ENCODE measurements at places on chromosomes 11 and 22. TPM values are rescaled to one million over a fixed set of nuclear protein-coding genes. Genes with fewer than 3 reads are reported as not detected.

OR8H2 gene
- not detected for total RNA-seq

PANX3 gene
- 0.41 TPM for total RNA-seq

ZNF280A gene
- not detected for total RNA-seq

C22orf31 gene
- total RNA-seq: not detected

RAPSN gene
- not detected for total RNA-seq

DNA sequence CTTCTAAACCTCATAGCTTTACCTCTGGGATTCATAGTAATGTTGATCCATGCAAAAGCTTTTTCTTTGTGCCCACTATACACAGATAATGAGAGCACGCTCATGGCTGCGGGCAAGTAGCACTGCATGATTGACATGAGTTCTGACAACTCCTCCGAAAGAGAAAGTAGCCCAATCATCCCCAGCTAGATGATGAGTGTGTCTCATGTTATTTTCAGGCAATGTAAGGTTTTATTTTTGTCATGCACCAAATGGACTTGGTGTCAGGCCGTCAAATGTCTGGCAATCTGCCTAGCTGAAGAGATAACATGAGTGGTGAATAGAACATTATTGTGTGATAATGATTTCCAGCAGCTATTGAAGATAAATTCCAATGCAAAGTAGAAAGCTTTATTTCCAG, 662.6 kb downstream of the NTM start:
- no peak for DNase-seq

DNA sequence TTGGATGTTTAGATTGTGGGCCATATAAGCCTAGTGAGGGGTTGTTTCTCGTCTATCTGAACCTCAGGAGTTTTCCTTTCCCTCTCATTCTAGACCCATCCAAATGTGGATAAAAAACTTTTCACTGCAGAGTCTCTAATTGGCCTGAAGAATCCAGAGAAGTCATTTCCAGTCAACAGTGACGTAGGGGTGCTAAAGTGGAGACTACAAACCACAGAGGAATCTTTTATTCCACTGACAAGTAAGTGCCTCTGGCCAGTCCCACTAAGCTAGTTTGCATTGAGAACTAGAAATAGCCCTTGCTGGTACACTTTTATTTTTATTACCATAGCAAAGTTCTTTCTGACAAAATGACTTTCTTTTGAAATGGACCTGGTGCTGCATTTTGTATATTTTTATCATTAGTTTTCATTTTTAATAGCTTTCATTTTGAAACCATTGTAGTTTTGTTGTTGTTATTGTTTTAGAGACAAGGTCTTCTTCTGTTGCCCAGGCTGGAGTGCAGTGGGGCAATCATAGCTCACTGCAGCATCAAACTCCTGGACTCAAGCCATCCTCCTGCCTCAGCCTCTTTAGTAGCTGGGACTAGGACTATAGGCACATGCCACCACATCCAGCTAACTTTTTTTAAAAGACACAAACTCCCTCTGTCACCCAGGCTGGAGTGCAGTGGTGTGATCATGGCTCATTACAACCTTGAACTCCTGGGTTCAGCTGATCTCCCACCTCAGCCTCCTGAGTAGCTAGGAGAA, 14.6 kb upstream of the PHLDB1 start:
- no peak for DNase-seq

DNA sequence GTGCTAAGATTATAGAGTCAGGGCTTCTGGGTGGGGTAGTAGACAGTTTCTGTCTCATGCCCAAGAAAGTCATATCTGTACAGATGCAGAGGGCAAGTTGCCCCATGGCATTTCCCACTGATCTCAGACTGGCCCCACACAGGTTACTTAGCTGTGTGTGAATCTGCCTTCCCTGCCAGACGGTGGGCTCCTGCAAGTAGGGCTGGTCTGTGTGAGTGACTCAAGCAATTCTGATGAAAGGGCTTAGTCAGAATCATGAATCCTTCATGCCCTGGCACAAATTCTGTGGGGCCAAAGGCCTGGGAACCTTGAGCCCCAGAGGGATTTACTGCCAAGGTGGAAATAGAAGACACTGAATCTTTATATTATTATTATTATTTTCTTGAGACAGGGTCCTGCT, 30.4 kb downstream of the USH1C start:
- DNase-seq: no peak

DNA sequence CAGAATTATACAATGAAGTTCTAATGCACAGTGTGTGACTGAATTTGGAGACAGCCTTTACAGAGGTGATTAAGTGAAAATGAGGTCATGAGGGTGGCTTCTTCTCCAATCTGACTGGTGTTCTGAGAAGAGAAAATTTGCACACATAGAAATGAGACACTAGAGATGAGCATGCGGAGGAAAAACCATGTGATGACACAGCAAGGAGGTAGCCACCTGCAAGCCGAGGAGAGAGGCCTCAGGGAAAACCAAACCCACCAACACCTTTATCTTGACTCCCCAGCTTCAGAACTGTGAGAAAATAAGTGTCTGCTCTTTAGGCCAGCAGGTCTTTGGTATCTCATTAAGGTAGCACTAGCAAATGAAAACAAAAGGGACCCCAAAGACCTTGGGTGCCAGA, 93.2 kb downstream of the GGTLC2 start:
- DNase-seq: no peak

DNA sequence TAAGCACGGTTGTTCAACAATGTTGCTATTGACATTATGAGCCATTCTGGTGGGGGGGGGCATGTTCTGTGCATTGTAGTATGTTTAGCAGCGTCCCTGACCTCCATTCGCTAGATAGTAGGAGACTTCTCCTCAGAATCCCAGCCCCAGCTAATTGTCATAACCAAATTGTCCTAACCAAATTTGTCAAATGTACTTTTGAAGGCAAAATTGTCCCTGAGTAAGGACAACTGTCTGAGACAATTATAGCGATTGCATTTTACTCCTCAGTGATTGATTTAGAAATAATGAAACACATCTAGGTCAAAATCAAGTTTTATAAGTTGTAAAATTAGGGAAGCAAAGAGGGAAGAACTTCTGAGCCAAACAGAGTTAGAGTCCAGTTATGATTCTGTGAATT, 541.8 kb upstream of the CHORDC1 start:
- no peak for DNase-seq

DNA sequence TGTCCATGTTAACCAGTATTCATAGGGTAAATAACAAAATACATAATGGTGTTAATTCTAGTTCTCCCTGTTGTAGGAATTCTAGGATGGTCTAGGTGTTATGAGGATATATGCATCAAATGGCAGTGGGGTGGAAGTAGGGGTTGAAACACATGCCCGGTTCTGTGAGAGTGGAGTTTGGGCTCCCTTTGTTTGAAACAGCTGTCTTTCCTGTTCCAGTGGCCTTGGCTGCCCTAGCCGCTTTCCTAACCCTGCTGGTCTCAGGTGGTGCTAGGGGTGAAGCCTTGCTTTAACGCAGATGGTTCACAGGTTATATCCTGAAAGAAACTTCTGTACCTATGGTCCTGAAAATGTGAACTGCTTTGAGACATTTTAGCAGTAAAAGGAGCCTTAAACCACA, 38.3 kb downstream of the SERPINH1 start:
- DNase-seq: no peak

DNA sequence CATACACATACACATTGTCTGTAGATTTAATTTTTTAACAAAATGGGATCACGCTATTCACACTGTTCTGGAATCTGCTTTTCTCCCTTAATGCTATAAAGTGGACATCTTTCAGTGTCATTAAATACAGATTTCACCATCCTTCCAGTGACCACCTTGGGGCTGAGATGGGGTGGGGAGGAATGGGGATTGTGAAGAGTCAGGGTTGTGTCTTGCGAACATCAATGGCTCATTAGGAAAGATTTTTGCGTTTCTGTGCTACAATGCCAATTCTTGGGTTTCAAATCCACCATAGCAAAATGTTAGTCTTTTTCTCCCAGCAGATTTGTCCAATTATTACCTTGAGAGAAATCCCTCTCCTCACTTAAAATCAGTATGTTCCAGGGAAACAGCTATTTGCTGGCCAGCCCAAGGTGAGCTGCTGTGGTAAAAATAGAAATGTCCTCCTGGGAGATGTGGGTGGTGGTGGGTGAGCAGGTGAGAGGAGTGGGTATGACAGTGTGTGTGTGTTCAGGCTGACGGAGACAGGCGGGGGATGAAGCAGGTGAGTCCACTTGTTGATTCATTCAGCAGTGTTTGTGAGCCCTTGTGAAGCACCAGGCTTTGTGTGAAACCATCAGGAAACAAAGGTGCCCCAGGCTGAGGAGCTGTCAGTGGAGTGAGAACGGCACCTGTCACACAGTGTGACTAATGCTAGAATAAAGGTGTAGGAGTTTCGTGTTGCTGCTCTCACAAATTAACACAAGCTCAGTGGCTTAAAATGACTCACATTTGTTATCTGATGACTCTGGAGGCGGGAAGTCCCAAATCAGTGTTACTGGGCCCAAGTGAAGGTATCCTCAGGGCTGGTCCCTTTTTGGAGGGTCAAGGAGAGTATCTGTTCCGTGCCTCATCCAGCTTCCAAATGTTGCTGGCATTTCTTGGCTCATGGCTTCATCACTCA, 1.7 kb upstream of the CBX6 start:
- no peak for DNase-seq

GRCh38 chr11:76148941-76149613, 57.2 kb downstream of the WNT11 start:
- peak; percentile 79 for DNase-seq

GRCh38 chr11:67119585-67120391, 725 bp downstream of the KDM2A start:
- peak; percentile 32 for DNase-seq

- no peak for DNase-seq
Observed at GRCh38 chr11:34546511-34547209, 33.1 kb upstream of the ELF5 start.

DNA sequence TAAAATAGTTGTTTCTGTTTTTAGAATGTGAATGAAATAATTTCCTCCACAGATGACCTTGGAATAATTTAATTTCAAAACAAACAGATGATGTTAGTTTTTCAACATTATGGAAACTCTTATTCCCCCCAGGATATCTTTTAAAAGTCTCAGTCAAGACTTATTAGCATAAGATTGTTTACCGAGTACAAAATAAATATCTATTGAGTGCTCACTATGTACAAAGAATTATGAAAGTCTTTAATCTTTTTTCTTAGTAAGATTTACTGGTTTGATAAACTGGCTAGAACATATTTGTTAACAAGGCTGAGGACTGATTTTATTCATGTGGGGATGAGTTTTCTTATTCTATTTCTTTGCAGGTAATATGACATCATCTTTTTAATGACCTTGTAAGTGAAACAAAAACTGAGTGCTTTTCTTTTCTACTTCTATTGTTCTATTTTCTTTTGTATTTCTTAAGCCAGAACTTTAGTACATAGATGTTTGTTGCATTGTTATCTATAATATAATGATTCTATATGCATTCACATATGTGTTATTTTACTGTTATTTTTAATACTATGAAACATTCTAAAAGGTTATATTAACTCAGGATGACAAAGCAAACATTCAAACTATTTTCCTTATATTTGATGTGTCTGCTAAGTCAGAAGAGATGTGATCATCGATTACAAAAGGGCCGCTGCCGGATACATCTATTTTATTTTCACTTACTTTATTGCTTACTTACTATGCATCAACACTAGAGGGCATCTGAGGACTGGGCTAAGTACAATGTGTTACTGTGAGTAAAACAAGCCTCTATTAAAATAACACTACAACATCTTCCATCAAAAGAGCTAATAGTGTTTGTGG, 111.0 kb upstream of the ARHGAP42 start:
- DNase-seq: no peak

DNA sequence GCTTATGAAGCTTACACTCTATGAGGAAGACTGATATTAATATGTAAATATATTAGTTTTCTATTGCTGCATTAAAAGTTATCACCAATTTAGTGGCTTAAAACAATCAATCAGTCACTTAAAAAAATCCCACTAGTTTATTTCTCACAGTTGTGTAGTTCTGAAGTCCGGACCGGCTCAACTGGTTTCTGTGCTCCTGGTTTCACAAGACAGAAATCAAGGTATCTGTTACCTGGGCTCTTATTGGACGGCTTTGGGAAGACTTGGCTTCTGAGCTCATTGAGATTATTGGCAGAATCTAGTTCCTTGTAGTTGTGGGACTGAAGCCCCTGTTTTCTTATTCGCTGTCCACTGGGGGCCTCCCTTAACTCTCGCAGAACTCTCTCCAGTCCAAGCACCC, 343.0 kb downstream of the RAB38 start:
- no peak for DNase-seq

GRCh38 chr11:83543706-83544439, 257.7 kb upstream of the CCDC90B start:
- no peak for DNase-seq

DNA sequence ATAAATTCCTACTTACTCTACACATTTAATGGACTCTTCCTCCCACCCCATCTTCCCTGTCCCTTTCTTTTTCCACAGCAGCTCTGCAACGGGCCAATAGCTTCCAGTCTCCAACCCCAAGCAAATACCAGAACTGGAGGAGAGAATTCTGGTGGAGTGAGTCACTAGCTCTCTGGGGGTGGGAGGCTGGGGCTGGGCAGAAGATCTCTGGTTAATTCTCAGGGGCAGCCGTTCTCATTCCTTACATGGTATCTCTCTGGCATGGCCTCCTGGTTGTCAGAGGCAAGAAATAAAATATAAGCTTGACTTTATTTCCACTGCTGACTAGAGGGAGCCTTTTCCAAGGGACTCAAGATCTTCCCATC, 90.4 kb upstream of the PARVA start:
- peak; percentile 35 for DNase-seq
